NCI-H748 treated with DMSO at 0.1 percent for 48 hours (cell line): ENCODE measurements at places on chromosomes 1 and 21.
A peak's percentile ranks its signal among the peaks of the same experiment; 100 is the strongest.

DNA sequence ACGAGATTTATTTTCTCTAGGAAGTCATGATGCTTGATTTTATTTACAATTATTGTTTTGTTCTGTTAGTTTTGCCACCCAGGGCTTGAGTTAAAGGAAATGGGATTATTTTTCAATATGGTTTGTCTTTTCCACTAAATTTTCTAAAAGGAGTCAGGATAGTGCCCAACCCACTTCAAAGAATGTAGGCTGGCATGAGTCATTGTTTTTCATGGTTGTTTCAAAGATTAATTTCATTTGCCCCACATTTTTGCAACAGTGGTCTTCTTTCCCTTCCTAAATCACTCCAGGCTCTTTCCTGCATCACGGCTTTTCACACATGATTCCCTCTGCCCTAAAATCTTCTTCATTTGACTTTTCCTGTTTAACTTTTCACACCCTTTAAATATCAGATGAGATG is 2.5 kb downstream of the SLAMF6 start:
- no peak for DNase-seq

DNA sequence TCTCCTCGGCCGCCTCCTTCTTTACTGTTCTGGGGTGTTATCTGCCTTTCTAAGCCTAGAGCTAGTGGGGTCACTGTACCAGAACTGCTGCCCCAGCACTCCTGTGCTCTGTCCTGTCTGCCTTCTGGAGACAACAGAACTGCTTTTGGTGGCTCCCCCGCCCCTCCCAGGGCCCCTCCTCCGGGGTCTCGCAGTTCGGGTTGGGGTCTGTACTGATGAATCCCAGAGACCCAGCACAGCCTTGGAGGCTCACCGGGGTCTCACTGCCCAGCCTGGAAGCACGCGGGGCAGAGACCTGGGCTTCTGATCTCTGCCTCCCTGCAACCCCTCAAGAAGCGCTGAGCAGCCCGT is 3.2 kb upstream of the PLEKHA6 start:
- no peak for DNase-seq

GRCh38 chr1:36258960-36259344 is 34.7 kb downstream of the THRAP3 start:
- no peak for DNase-seq

DNA sequence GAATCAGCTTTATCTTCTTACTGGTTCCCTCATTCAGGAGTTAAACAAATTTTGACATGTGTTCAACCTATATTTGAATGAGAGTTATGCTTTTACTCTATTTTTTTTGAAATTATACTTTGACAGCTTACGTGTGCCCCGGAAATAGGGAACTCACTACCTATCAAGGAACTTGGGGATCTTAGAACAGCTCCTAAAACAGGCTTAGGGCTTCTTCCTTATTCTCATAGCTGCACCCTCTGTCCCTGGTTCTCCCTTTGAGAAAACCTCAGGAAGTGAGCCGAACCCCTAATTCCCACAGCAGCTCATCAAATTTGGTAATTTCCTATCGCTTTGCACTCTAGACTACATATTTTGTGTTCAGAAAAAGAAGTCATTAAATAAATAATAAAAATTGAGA is 81.2 kb upstream of the RUNX3 start:
- DNase-seq = no peak

DNA sequence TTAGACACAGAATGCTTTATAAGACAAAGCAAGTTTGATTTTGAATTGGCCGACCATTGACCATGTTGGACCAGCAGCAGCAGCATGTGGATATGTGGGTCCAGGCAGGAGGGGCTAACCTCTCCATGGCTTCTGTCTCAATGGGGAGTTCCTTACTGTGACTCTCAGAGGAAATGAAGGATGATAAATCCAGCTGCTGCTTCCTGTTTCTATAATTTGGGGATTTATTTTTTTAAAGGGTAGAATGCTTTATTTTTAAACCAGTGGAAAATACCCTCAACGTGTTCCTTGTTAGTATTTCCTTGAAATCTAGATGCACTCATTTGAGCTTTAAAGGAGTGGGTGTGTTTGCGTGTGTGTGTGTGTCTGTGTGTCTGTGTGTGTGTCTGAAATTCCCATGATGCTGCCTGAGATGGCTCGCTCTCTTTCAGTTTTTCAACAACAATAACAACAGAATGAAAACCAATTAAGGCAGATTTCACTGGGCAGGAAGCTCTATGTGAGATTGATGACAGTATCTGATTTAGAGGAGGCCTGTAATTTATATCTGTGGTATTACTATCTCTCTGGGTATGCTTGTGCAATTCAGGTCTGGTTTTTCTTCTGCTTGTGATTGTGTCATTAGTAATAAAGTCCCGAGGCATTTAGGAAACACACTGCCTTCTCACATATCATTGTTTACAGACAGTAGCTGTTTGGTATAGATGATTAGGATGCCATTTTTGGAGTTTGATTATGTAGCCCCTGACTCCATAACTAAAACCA is 86.1 kb upstream of the ZNF326 start:
- DNase-seq = no peak

GRCh38 chr1:212520299-212520698 is 87.6 kb downstream of the NENF start:
- DNase-seq = no peak

- DNase-seq = no peak
These were observed 39.6 kb upstream of the LDLRAP1 start for GRCh38 chr1:25503551-25504426.

GRCh38 chr1:11880181-11880575 is 21.4 kb upstream of the NPPB start:
- no peak for DNase-seq

DNA sequence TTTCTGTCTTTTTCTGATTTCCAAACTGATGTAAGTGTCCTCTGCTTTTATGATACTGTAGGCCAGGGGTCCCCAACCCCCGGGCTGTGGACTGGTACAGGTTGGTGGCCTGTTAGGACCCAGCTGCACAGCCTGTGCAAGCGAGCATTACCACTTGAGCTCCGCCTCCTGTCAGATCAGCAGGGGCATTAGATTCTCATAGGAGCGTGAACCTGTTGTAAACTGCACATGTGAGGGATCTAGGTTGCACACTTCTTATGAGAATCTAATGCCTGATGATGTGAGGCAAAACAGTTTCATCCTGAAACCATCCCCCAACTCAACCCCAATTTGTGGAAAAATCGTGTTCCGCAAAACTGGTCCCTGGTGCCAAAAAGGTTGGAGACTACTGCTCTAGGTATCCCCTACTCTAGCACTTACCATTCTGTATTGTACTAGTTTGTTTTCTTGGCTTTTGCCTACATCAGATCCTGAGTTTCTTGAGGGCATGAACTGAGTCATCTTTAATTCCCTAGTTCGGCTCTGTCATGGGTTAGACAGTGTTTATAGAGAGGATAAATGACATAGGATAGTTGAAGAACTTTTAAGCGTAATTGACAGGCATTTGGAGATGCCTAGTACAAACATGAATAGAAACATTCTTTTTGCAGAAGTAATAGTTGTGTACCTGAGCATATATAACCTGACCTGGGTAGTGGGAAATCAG is 4.1 kb downstream of the ABCD3 start:
- DNase-seq = no peak

DNA sequence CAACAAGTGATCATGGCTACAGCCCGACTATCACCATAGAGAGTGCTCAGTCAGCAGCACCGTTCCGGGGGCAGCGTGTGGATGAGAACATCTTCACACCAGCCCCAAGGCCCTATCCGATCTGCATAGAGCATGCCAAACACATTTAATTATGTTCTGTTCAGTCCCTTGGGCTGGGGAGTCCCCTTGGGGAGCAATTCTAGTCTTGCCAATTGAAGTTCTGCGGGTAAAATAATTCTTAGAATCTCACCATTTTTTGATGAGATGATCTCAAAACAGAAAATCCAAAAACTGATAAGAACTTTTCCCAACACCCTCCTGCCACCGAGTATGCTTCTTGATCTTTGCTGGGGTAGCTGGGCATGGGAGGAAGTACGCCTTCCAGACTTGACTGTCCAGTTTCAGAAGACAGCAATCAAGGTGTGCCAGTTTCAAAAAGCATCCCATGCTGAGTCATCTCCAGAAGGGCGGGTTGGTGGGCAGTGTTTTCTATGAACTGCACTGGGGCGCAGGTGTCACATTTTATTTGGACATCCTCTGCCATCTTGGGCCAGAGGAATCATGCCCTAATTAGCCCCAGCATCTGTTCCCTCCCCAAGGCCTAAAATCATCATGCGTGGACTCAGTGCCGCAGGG is 20.8 kb upstream of the PTPRF start:
- no peak for DNase-seq

GRCh38 chr1:186717286-186717685 is 37.1 kb upstream of the PTGS2 start:
- no peak for DNase-seq

- DNase-seq = no peak
These were observed 137.1 kb downstream of the CAMTA1 start for GRCh38 chr1:6922096-6922931.

- DNase-seq = no peak
These were observed 521.8 kb downstream of the PTPRU start for GRCh38 chr1:29757866-29758780.

- no peak for DNase-seq
These were observed 155.6 kb upstream of the NBPF11 start for GRCh38 chr1:148307583-148308185.

DNA sequence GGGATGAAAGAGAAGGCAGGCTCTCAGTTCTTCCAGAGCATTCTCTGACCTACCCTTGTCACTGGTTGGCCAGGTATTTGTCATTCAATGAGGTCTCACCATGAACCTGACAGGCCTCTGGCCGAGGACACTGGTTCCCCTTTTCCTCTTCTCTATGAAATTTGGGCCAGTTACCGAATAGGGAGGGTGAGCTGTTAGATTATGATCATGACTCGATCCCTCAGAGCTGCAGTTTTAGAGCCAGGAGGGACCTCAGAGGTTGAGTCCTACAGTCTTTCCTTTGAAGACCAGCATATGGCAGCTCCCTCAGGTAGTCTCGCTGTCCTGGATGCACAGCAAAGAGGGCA is 29.5 kb upstream of the CLSTN1 start:
- DNase-seq = no peak

- no peak for DNase-seq
These were observed 6.8 kb upstream of the PUM1 start for GRCh38 chr1:31072304-31072746.

- DNase-seq = no peak
These were observed 156.8 kb downstream of the CDC42BPA start for GRCh38 chr1:227161470-227161869.

GRCh38 chr1:11070876-11071275 is 11.1 kb upstream of the SRM start:
- DNase-seq = no peak

- no peak for DNase-seq
These were observed 6.2 kb upstream of the TARBP1 start for GRCh38 chr1:234484991-234485739.

DNA sequence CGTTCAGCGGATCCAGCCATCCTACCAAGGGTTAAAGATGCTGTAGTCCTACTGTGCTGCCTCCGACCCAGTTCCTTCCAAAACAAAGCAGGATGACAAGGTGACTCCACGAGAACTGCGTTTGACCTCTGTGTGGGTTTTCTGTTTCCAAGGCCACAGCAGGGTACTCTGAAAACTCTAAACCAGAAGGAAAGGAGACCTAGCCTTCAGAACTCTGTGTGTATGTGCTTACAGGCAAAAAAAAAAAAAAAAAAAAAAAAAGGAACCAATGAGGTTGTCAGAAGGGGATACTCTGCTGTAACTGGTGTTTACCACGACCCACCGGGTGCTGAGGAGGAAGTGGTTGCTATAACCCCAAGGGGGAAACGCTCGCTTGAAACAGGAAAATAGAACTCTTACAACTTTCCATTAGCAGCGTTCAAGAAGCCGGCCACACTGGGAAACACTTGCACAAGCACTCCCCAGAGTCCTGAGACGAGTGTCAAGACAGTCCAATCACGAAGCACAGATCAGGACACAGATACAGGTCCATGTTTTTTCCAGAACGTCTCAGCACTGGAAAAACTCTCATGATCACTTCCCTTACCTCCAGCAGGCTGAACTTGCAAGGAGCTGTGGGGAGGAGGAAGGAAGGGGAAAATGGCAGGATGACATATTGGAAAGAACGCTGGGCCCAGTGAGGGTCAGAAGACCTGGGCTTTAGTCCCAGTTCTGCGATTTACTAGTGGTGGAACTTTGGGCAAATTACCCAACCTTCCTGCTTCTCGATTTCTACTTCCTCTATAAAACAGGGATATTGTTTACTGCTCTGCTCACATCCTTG is 64.0 kb downstream of the ITPKB start:
- DNase-seq = no peak

GRCh38 chr1:95386915-95387314 is 152.9 kb downstream of the RWDD3 start:
- DNase-seq = no peak

GRCh38 chr1:186497651-186498050 is 36.7 kb upstream of the PDC start:
- DNase-seq = no peak

DNA sequence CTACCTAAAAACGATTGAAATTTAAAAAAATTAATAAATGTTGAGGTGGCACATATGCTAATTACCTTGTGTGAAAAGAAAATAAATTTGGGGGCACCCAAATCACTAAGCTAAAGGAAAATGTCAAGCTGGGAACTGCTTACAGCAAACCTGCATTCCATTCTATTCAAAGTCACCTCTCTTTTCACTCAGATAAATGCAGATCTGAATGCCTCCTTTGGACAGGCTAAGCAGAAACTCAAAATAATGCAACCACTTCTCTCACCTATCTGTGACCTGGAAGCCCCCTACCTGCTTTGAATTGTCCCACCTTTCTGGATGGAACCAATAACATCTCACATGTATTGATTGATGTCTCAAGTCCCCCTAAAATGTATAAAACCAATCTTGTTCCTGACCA is 628.7 kb downstream of the AMY1C start:
- DNase-seq = no peak

DNA sequence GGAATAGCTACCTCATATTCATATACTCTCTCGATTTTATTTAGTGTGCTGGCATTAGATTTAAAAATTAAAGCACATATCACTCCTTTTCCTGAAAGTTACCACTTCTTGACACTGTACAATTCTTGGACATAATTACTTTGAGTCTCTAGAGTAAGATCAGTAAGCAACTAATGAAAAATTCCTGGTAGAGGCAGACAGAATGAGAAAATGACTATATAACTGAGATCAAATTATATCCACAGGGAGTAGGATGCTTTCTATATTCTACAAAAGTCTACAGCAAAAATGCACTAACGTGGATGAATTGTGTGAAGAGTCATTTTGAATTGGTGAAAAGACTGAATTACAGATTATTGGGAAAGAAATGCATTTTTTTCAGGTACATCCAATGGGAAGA is 445.7 kb downstream of the PTBP2 start:
- no peak for DNase-seq

DNA sequence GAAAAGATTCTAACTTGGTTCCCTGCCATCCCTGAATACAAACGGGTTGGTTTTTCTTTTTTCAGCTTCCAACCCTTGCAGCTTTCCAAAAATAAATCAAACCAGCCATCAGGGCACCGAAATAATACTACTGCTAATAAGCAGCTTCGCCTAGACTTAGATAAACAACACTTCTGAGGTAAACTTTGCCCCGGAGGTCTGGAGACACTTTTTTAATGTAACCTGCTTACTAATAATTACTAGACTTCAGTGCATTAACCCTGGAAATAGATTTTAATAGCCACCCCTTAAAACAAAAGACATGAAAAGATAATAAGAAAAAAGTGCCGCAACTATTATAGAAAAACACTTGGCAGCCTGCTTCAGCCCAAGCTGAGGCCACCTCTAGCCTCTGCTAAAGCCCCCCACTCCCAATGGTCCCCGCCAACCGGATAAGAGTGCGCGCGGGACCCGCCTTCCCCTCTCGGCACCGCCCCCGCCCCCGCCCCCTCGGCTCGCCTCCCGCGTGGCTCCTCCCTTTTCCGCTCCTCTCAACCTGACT is 405 bp upstream of the GADD45A start:
- no peak for DNase-seq

- peak; percentile 2 for DNase-seq
These were observed 51.5 kb downstream of the SYT14 start for GRCh38 chr1:209989525-209989924.
